Aorta (tissue), 5 donors: ENCODE measurements at places on chromosomes 16 and 17. TPM values are rescaled to one million over a fixed set of nuclear protein-coding genes. Genes with fewer than 3 reads are reported as not detected.

The SLC16A5 gene
- total RNA-seq: 5.6 TPM

The TAT gene
- total RNA-seq: not detected

The DHX40 gene
- 29.3 TPM for total RNA-seq

DNA sequence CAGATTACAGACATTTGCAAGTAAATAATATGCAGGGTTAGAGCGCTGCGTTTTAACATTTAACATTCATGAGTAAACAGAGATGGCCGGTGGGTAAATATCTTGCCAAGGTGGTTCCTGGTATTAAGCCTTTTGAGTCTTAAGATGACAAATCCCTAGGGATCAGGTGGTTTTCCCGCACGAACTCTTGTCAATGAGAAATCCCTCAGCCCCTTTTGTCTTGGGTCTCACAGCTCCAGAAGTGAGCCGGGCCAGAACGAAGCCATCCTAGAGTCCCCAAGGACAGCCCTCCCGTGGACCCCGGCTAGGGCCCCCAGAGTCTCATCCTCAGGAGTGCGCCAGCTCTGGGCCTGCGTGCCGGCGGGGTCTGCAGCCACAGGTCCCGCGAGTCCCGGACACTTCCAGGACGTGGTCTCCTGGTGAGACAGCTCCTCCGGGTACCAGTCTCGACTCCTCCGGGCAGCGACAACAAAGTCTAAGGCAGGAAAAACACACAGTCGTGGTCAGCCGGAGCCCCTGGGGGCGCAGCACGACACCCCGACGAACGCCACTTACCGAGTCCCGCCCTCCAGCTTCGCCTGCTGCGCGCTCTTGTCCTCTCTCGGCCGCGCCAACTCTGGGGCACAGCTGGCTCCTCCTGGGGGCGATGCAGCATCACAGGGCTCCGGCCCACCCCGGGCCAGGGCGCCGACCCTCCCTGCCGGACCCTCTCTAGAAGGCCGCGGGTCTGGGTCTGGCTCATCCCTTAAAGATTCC lies 13.3 kb downstream of the MIS12 start:
- DNase-seq: no peak

DNA sequence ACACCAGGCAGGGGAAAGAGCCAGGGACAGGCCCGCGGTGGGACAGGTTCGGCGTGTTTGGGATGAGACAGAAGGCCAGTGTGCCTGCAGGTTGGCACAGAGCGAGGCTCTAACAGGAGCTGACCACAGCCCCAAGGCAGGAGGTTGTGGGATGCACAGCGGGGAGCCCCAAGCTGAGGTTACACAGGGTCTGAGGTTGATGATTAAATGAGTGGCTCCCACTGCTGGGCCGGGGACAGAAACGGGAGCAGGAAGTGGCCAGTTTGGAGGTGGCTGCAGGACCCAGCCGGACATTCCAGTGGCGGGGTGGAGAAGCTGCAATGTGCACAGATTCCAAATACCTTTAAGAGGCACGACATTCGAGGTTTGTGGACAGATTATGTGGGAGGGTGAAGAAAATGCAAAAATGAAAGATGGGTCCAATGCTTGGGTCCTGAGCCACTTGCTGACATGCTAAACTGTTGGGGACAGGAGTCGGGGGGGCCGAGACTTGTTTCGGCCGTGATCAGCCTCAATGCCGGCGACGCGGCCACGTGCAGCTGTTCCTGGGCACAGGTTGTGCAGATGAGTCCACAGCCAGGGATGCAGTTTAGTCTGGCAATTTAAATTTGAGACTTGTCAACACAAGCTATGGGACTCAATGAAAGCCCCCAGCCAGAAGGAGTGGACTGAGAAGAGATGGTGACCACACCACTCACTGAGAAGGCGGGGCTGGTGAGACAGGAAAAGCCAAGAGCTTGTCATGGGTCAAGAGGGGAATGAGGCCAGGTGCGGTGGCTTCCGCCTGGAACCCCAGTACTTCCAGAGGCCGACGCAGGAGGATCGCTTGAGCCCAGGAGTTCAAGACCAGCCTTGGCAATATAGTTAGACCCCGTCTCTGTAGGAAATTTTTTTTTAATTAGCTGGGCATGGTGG lies 8.7 kb downstream of the ENPP7 start:
- DNase-seq: no peak

DNA sequence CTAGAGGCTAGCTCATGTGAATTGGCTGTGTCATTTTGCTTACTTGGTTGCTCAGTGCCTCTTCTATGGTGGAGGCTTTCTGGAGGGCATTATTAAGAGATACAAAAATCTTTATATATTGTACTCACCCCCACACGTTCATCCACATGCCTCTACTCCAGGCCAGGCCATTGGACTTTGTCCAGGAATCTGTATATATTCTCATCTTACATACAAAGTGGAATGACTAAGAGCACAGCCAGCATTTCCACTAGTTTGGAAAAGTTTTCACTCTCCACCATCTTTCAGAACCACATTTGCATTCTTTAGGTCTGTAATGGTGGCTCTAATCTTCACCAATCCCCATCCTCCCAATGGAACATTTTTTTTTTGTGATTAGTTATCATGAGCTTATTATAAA lies 4.8 kb upstream of the GLG1 start:
- DNase-seq: no peak

GRCh38 chr16:51287121-51287755 lies 136.2 kb upstream of the SALL1 start:
- DNase-seq: no peak

DNA sequence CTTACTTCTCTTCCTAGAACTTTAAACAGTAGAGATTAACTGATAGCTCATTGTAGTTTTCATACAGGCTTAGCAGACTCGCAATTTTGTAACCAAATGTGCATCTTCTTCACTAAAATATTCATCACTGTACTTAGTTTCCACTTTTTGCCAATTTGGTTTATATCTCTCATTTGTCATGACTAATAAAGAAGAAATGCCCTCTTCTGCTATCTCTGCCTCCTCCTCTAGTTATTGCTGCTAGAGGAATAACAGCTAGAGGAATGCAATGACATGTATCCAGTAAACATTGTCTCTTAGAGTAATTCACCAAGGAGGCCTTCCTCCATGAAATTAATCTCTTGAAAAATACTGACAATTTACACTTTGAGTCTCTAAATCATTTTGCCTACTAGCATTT lies 115.5 kb upstream of the COX10 start:
- DNase-seq: no peak

GRCh38 chr17:55266051-55266957 lies 1.5 kb downstream of the HLF start:
- DNase-seq: no peak

- DNase-seq: peak; percentile 86
These were observed 622 bp downstream of the TOM1L2 start for GRCh38 chr17:17971431-17972125.

DNA sequence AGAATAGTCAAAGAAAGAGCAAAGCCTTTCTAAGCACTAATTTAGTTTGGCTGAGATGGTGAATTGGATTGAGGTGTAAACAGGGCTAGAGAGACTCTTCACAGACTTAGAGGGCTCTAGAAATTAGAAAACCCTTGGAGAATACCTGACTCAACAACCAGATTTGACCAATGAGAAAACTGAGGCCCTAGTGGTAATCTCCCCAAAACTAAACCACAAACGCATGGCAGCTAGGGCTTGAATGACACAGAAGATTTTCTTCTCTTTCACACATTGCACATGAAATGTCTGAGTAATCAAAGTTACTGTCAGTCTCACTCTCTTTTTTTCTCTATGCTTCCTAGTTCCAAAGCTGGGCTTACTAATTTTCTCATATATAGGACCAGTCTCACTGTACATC lies 314.5 kb upstream of the KCNJ16 start:
- DNase-seq: no peak

DNA sequence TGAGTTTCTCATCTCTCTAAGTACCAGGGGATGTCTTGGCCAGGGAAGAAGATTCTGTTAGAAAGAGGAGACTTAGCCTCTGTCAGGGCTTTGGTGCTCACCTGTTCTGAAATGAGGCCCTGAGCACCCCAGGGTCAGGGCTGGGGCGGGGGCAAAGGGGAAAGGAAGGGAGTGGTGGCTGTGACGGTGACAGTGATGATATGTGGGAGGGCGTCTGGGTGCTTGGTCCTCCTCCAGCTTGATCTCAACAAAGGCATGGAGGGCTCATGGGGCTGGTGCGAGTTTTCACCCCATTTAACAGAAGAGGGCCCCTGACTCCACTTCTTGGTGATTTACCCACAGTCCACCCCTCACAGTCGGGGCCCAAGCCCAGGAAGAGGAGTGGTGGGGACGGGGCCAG lies 15.1 kb downstream of the SOX8 start:
- DNase-seq: no peak
